ENCODE measurements at places on chromosomes 11 and 22. TPM values are rescaled to one million over a fixed set of nuclear protein-coding genes. Genes with fewer than 3 reads are reported as not detected.

DNA sequence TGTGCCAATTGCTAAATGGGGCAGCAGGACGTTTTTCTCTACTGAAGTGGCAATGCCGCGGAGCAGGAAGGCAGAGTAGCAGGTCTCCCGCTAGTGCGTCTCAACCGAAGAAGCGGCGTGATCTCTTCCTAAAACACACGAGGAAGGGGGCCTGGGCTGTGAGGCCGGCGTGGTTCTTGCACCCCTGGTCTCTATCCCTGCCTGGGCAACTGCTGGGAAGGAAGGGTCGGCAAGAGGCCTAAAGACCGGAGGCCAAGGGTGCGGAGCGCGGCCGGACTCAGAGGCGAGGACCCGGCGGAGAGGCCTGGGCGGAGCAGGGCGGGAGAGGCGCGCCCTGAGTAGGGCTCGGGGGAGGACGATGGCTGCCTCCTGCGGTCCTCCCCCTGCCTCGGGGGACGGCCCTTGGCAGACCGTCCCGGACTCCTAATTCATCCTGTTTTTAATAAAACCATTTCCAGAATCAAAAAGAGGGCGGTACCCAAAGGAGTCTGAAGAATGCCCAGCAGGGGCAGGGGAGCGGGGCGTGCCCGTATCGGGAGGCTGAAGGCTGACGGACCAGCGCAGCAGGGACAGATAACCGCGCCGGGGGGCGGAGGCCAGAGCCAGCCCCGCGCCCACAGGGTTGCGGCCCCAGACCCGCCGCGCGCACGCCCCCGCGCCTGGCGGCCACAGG lies 572 bp upstream of the APLP2 start:
- DNase-seq = peak; percentile 52

GAL3ST1 gene
- total RNA-seq = under 0.01 TPM

GRCh38 chr11:123797114-123797513 lies 9.0 kb downstream of the OR6M1 start:
- no peak for DNase-seq

- DNase-seq = no peak
Measured at GRCh38 chr11:45530111-45530510, 135.3 kb downstream of the CHST1 start.

LDHAL6A gene
- not detected for total RNA-seq
